Activated CD4-positive, alpha-beta T cell treated with anti-CD3 and anti-CD28 coated beads, Interleukin-2, amount 10 ng/mL, durations not matched to agents 24 days and 14 days (primary cell): ENCODE measurements at places on chromosomes 2 and 18.
A peak's percentile ranks its signal among the peaks of the same experiment; 100 is the strongest.

- no peak for DNase-seq
These were observed 47.0 kb downstream of the IWS1 start for GRCh38 chr2:127479219-127479825.

DNA sequence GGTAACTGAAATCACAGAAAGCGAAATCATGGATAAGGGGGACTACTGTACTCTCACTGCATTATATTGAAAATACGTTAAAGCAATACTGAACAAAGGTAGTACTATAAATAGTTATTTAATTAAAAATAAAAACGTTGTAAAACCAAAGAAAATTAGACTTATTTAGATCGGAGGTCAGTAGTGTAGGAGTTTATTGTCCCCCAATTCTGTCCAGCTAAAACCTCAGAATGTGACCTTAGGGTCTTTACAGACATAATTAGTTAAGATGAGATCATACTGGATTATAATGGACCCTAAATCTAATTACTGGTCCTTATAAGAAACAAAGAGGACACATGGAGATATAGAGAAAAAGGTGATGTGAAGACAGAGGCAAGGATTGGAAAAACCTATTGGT is 95.3 kb downstream of the PHLPP1 start:
- DNase-seq, result no peak

GRCh38 chr18:36372903-36373311 is 75.4 kb downstream of the FHOD3 start:
- no peak for DNase-seq

DNA sequence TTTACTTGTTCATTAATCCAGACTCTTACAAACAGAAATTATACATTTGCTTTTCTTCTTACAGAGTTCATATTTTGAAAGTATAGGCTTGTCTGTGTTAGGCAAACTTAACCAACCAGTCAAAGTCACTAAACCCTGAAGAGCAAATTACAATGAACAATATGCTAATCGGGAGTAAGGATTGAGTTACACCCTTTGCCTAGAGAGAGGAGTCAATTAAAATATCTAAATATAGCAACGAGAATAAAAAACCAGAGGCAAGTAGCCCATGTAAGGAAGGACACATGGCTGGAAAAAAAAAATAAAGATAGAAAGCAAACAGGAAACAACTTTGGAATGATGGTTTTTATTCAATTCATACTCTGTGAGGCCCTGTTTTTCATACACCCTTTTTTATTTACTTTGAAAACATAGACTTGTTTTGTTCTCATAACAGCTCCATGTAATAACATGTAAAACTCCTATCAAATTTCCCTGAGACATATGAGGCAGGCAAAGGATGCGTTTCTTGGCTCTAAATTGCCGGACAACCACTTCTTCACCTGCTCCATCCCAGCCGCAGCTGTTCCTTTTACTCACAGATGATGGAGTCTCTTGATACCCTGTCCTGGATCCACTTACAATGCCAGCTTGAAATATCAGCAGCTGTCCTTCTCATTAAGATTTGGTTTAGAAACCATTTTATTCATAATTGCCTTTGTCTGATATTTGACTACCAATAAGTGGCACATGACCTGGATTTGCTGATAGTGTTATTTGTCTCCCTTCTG is 767.7 kb upstream of the GCFC2 start:
- no peak for DNase-seq

GRCh38 chr2:105834931-105835330 is 90.2 kb downstream of the NCK2 start:
- DNase-seq, result no peak

GRCh38 chr18:23528580-23529472 is 25.5 kb downstream of the RMC1 start:
- no peak for DNase-seq

DNA sequence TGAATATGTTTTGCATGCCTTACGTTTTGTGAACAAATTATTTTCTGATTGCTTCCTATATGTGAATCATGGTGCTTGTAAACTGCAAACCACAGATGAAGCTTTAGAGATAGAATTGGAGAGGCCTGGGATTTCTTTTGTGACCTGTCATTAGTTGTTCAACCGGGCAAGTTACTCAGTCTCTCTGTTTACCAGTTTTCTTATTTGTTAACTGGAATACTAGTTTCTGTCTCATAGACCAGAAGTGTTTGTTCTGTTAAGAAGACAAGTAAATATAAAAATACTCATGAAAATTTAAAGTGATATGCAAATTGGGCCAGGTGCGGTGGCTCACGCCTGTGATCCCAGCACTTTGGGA is 27.3 kb downstream of the DGKD start:
- DNase-seq, result no peak

DNA sequence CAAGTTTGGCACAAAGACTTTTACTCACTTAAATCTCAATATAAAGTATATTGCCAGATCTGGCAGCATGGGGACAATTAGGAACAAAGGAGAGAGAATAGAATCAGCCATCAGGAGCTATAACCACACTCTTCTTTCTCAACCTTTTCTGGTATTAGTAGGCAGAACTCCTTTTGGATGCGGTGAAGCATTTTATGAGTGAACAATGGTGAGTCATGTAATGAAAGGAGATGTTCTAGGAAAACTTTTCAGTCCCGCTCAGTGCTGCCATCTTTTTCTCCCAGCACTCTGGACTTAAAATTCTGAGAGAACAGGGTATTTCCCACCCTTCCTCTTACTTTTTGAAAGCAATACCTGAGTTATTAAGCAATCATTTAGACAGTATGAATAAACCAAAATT is 32.2 kb downstream of the PLEKHA3 start:
- no peak for DNase-seq

DNA sequence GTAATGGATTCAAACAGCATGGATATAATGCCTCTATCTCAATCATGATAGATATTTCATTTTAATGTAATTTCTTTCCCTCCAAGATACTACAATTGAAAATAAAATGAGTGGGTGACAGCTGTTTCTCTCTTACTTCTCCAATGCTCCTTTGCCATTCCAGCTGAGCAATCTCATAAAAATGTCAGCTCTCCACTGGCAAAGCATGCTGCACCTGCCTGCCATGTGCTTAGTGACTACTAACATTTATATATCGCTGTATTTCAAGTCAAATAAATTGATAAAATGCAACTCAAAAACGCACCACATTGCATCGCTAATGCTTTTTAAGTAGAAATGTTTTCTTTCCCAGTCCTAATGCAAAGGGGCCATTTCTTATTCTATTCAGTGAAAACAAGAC is 1093.9 kb downstream of the CBLN2 start:
- DNase-seq, result no peak

DNA sequence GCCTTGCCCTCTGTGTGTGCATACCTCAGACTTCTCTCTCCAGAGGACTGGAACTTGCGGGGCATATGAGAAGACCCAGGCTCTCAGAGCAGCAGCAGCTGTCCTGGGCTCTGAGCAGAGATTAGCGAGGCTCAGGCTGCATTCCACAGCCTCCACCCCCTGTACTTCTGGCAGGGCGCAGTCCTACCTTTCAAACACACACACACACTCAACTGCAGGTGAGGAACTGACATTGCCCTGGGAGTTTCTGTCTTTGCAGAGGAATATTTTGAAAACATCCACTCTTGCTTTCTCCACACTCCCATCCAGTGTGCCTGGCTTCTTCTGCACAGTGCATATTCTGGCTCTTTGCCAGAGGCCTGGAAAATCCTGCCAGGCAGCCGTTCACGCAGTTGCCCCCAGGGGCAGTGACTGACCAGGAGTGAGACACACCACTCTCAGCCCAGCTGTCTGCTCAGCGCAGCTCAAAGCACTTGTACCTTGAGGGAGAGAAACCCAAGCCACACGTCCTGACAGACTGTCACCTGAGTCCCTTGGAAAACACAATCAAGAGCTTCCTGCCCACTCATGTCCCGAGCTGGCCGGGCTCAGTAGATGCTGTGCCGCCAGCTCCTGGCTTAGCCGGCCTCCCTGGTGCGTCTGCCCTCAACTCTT is 460.8 kb downstream of the RNF144A start:
- no peak for DNase-seq

GRCh38 chr2:66897691-66898150 is 462.8 kb downstream of the MEIS1 start:
- DNase-seq, result no peak

GRCh38 chr18:57207124-57207916 is 60.4 kb downstream of the BOD1L2 start:
- DNase-seq, result no peak

DNA sequence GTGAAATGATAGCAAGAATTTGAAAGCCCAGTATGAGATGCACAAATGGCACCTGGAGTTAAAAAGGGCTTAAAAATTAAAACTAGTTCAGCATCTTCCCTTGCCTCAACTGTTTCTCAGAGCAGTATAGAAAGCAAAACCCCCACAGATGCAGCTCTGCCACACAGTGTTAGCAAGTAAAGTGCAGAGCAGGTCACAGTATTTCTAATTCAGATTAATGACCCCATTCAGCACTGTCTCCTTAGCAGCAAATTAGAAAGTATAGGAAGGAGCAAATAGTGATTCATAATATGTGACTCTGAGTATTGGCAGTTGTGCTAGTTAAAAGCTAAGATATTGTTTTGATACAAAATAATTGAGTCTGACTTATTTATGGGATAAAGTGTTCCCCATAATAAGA is 73.8 kb upstream of the CCDC85A start:
- DNase-seq, result no peak

GRCh38 chr18:42126586-42126985 is 171.6 kb downstream of the PIK3C3 start:
- DNase-seq, result no peak

GRCh38 chr18:48902856-48903601 is 47.7 kb downstream of the SMAD7 start:
- DNase-seq, result no peak

GRCh38 chr2:239536186-239536585 is 135.4 kb upstream of the HDAC4 start:
- DNase-seq, result no peak

DNA sequence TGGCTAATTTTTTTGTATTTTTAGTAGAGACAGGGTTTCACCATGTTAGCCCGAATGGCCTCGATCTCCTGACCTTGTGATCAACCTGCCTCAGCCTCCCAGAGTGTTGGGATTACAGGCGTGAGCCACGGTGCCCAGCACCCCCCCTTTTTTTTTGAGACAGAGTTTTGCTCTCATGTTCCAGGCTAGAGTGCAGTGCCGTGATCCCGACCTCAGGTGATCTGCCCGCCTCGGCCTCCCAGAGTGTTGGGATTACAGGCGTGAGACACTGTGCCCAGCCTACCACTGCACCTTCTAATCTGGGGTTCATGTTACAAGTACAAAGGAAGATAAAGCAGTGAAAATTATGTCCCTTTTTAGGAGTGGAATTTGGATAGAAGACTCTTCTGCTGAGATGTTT is 41.5 kb upstream of the CABLES1 start:
- no peak for DNase-seq

GRCh38 chr2:207704078-207704477 is 7.4 kb upstream of the CCNYL1 start:
- no peak for DNase-seq

DNA sequence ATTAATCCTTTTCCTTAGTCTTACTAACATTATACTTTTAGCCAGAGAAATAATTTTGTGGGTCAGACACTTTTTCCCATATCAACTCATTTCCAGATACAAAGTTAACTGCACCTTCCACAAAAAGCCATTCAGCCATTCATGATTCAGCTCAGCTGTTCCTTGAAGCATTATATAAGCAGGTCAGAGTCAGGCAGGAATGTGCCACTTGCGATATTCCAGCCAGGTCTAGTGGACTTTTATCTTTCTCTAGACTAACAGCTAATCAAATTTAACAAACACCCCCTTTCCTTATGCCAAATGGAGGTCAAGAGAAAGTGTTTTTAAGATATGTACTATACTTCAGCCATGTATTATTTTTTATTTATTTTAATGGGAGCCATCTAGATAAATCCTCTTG is 75.6 kb upstream of the EPB41L3 start:
- DNase-seq, result no peak

DNA sequence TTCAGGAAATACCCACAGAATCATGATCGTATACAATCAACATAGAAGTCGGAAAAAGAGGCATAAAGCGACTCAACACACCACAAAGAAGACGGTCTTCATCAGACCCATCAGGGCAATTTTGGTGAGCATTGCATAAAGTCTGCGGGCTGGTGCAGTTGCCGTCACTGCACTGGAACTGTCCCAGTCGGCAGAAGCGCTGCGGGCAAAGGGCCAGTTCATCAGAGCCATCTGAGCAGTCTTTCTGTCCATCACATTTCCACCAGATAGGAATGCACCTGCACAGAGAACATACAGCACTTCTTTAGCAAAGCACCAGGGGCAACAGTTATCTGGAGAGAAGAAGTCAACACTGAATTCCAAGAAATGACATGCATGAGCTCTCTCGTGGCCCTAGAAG is 105.7 kb downstream of the DHRS9 start:
- DNase-seq, result no peak

DNA sequence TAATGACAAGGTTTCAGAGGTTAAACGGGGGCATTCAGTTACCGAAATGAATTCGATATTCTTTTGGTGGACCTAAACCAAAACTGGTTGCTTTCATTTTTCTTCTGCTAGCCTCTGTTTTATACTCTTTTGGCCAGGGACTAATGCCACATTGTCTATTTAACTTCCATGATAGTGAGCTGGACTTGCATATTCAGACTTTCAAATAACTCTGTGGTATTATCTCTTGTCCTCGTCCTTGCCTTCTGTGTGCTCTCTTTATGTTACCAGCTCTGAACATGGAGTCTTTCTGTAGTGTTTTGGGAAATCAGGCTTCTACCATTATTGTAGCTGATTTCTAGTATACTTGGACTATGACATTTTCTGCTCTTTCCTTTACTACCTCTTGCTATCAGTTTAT is 75.1 kb downstream of the CCDC102B start:
- DNase-seq, result no peak

GRCh38 chr2:104847586-104848160 is 6.2 kb upstream of the POU3F3 start:
- DNase-seq, result peak; percentile 19

DNA sequence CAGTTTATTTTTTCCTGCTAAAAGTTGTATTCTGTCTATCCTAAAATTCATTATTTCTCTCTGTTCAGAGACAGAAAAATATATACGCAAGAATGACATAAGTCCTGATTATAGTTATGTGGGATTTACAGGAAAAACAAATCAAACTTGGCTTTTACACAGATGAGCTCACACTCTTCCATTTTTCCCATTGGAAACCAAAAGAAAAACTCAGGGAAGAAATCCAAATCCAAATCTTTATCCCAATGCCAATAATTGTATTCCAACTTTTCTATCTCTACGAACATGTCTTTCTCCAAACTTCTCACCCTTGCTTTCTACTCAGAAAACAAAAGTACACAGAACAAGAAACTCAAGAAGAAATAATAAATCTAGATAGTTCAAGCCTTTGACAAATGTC is 249.1 kb upstream of the TMEFF2 start:
- DNase-seq, result no peak

- no peak for DNase-seq
These were observed 129.2 kb downstream of the MYCN start for GRCh38 chr2:16069663-16069932.

DNA sequence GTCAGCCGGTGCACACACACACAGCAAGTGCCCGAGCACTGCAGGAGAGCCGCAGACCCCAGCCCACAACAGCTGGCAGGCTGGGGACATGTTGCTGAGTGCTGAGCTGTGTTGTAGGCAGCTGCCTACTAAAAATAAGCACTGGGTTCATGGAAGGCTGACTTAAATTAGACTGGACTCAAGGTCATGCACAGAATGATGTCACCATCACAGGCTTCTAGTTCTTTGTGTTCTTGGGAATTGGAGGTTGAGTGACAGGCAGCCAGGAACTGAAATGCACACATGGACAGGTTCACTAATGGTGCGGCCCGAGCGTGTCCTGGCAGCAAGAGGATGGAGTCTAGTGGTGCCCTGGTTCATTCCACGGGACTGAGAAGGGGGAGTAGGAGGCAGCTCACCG is 71.3 kb downstream of the VWA3B start:
- no peak for DNase-seq
